ENCODE measurements at places on chromosomes 13 and 19.

DNA sequence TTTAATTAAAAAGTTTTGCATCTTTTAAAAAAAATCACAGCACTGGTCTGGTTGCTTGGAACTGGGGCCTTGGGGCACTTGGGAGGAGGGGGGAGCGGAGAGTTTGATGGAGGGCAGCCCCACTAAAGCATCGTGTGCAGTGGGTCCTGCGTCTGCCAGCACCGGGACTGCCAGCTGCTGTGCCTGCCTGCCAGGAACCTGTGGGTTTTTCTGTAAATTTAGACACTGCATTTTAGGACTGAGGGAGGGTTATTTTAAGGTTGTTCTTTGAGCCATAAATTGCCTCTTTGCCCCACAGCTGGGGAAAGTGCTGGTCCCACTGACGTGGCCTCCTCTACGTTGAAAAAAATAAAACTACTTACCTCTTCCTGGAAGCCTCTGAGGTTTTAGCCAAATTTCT lies 2.9 kb downstream of the KLF2 start:
- DNase-seq: no peak

GRCh38 chr19:1819341-1820255 lies 7.5 kb upstream of the ATP8B3 start:
- DNase-seq: no peak

- no peak for DNase-seq
These were observed 117.7 kb upstream of the GJB6 start for GRCh38 chr13:20349564-20350381.

DNA sequence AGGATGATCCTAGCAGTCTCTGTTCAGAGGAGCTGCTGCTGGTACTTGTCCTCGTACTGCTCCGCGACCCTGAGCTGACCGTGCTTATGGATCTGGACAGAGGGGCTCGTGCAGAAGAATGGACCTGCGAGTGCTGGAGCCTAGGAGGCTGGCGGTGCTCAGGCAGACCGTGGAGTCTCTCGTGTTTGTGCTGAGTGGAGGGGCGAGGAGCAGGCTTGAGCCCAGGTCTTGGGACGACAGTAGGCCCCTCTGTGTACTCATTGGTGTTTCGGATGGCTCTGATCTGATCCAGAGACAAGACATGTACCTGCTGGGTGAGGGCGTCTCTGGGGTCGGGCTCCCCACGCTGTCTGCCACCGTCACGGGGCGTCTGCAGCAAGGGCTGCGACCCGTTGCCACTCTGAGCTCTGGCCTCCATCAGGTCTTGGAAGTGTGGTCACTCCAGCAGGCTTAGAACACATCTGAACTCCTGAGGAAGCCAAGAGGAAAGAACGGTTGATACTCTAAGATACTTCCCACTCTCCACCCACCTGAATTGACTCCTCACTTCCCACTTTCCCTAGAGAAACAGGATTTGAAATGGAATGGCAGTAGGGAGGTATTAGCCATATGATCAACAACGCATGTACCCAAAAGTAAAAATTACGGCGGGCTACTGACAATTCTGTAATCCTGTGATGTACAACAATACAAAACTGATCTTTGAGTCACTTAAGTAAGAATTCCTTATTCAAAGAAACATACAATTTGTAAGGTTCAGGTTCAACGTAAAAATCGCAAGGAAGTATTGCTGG lies 3.4 kb downstream of the SPRY2 start:
- no peak for DNase-seq

- no peak for DNase-seq
These were observed 8.1 kb upstream of the ERICH6B start for GRCh38 chr13:45623516-45624090.

DNA sequence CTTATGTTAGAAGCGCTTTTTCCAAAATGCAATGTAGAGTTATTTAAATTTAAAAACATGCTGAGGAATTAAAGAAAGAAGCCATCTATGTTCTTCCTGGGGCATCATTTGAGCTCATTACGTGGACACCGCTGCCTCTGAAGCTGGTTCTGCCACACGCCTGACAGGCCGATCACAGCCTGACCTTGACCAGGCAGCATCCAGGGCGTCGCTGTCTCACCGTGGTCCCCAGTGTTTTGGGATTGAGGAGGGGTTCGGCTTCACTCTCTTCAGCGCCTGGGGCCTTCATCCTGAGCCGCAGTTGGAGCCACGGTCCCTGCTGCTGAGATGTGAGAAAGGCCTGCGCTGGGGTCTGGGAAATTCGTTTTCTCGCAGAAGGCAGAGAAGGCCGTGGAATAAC lies 64.0 kb downstream of the ATP11A start:
- no peak for DNase-seq

GRCh38 chr13:99774644-99775043 lies 196.9 kb downstream of the ZIC5 start:
- DNase-seq: no peak

GRCh38 chr19:341386-342127 lies 3.0 kb downstream of the MIER2 start:
- DNase-seq: no peak

All from stimulated activated CD4-positive, alpha-beta T cell treated with anti-CD3 and anti-CD28 coated beads, TNF-alpha, amount 100 ng/mL, for 48 hours (primary cell).